Hematopoietic multipotent progenitor cell (in vitro differentiated cells): ENCODE measurements at places on chromosomes 12 and 14. TPM values are rescaled to one million over a fixed set of nuclear protein-coding genes. Genes with fewer than 3 reads are reported as not detected.

The CCDC177 gene
- total RNA-seq: under 0.01 TPM

- no peak for DNase-seq
These were observed 438 bp upstream of the EGLN3 start for GRCh38 chr14:33951183-33951840.

GRCh38 chr14:78970677-78971076 is 800.5 kb downstream of the NRXN3 start:
- no peak for DNase-seq

DNA sequence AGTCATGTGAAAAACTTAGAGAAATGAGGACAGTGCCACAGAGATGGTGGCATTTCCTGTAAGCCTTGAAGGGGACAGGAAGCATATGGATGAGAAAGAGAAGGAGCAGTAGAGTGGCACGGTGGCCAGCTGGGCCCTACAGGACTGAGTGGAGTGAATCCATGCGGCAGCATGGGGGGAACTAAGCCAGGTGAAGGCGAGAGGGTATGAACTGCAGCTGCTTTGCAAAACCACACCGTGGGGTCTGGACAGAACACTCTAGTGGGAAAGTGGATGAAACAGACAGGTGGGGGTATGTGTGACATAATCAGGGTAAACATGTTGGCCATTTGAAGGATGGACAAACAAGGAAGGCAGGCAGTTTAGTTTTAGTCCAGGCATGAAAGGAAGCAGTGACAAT is 10.4 kb upstream of the SYCP3 start:
- no peak for DNase-seq
